Kasumi-1 (cell line): ENCODE measurements at places on chromosomes 12 and 14.

DNA sequence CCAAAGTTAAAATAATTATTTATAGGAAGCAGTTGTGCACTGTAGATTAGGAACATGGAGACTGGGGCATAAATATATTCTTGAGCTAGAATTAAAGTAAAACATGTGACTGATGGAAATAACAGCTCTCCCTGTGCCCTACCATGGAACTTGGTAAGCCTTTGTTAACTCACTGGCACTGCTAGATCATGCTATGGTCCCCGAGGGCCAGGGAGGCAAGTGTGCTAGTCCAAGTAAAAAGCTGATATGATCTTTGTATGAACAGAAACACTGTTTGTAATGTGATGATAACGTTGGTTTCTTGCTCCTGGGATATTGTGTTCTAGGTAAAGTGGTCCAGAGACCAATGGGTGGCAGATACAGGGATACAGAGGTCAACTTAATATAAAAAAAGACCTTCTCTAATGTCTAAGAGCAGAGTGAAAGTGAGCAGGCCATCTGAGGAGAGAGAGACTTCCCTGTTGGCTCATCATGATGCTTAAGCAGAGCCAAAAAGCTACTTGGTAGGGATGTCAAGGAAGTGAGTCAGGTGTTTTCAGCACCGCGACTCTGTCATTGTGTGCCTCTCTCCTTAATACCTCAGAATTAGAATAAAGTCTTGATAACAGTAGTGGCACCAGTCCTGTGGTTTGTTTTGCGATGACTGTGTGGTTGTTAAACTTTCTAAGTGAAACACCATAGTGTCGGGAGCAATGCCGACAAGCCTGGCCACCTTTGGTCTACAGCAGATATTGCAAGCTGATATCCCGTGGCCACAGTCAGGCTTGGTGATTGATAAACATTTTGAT is 27.6 kb downstream of the BICD1 start:
- no peak for DNase-seq

DNA sequence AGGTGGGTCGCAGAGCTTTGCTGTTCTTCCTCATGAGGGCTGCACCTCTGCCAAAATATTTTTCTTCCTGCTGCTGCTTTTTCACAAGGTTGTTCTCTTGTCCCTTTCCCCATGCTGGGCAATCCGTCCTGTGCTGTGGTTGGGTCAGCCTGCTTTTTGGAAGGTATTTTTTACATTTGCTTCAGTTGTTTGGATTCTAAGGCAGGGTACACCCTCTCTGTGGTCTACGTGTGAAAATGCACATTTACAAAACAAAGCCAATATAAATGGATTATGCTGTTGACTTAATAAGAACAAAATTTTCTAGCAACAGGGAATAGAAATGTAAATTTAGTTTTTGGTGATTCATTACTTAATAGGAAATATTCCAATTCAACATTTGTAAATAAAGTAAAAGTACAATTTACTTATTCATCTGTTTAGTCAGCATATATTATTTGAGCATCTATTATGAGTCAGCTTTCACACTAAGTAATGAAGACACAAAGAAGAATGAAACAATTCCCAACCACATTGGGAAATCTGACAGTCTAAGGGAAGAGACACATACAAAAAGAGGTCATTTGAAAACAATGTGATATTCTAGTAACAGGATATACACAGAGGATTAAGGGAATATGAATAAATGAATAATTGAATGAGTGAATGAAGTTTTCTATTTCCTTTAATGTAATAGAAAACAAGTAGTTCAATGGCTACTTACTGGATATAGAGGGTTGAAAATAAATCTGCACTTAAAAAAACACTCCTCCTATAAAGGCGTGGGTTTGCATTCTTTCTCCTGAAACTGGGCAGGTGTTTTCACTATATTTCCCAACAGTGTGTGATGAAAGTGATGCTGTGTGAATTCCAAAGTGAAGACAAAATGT is 94.6 kb upstream of the PRICKLE1 start:
- DNase-seq: no peak

DNA sequence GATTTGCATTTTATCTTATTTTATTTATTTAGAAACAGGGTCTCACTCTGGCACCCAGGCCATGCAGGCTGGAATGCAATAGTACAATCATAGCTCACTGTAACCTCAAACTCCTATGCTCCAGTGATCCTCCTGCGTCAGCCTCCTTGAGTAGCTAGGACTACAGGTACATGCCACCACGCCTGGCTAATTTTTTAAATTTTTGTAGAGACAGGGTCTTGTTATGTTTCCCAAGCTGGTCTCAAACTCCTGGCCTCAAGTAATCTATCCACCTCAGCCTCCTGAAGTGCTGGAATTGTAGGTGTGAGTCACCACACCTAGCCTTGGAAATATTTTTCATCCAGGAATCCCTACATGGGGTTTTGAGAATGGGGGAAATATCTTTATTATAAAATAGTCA is 84.6 kb downstream of the MAPKAPK5 start:
- DNase-seq: no peak

- no peak for DNase-seq
Observed at GRCh38 chr12:5395443-5396271, 36.3 kb upstream of the NTF3 start.

GRCh38 chr12:13472690-13473089 is 276.2 kb downstream of the EMP1 start:
- DNase-seq: no peak

DNA sequence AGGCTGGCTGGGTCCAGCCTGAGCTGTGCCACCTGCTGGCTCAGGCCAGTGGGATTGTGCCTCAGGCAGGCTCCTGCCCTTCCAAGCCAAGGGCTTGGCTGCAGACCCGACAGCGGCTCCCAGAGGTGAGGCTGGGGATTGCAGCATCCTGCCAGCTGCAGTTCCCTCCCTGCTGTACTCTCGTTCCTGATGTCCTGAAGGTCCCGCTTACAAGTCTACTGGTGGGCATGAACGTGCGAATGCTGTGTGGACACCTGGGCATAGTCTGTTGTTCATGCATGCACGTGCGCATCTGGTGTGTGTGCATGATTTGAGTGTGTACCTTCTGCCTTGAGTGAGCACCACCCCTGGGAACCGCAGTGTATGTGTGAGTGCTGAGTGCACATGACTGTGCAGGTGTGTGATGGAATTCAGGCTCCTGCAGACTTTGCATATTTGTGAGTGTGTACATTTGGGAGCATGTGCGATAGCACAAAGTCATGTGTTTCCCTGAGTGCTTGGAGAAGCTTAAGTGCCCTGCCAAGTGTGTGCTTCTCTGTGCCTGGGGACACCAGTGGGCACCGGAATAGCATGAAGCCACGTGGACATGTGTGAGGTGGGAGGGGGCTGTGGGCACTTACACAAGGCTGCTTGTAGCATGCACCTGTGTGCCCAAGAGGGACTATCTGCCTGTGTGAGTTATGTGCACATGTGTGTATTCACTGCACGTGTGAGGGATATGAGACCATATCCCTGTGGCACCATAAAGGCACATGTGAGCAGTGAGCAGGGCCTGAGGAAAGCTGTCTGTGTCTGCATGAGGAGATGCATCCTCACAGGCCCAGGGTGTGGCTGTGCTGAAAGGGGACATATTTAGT is 19.3 kb upstream of the KRT7 start:
- peak; percentile 74 for DNase-seq

DNA sequence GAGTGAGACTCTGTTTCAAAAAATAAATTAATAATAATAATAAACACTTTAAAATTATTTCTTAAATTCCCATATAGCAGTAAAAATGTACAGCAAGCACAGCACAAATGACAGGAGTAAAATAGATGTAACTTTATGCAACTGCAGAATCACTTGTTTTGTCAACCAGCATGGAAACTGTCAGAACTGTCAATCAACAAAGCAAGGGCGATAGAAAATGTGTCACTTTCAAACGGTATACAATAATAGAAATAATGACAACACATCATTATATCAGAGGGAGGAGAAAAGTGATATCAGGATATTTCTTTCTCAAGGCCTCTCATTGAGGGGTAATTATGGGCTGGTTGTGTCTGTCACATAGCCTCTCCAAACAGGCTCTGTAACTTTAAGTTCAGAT is 68.2 kb downstream of the KLHL28 start:
- DNase-seq: no peak

- no peak for DNase-seq
Observed at GRCh38 chr14:104224131-104224505, 85.7 kb downstream of the KIF26A start.

DNA sequence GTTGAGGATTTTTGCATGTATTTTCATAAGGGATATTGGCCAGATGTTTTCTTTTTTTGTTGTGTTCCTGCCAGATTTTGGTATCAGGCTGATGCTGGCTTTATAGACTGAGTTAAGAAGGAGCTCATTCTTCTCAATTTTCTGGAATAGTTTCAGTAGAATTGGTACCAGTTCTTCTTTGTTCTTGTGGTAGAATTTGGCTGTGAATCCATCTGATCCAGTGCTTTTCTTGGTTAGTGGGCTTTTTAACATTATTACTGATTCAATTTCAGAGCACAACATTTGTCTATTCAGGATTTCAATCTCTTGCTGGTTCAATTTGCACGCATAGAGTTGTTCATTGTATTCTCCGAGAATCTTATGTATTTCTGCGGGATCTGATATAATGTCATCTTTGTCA is 136.5 kb upstream of the FOXG1 start:
- no peak for DNase-seq

- no peak for DNase-seq
Observed at GRCh38 chr12:52201451-52201839, 9.6 kb upstream of the KRT80 start.

- DNase-seq: no peak
Observed at GRCh38 chr12:101745481-101745880, 6.2 kb upstream of the SYCP3 start.

GRCh38 chr12:55060470-55060869 is 40.7 kb downstream of the NEUROD4 start:
- DNase-seq: no peak

GRCh38 chr14:92203116-92203515 is 81.3 kb downstream of the CPSF2 start:
- DNase-seq: no peak

GRCh38 chr12:122891661-122892525 is 4.0 kb downstream of the VPS37B start:
- peak; percentile 64 for DNase-seq

GRCh38 chr14:88075269-88075981 is 70.5 kb downstream of the GPR65 start:
- DNase-seq: no peak

DNA sequence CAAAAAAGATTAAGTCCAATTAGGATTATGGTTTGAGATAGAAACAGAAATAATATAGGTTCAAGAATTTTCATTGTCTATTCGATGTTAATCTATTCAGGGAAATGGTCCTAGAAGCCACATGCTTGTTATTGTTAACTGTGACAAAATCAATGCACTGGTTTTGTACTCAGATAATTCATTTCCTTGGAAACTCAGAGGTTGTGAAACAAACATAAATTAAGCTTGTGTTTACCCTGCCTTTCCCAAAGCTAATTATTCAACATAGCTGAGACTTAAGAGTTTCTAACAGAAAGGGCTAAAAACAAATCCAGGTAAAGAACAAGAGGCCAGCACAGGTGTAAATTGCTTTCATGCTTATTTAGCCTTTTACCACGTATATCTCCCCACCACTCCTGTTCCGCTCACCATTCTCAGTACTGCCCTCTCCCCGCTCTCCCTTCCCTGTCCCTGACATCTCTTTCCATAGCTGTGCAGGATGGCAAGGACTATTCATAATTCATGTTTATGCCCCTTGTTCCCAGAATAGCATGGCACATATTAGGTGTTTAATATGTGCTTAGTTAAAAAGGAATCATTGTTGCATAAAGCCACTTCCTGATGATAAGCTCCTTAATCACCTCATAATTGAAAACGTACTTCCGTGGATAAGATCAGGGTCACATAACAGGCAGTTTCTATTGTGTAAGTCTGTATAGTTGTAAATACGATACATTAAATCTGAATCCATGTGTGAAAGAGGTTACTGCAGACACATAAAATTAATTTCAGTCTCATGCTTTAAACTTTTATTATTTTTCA is 131.8 kb upstream of the USP15 start:
- DNase-seq: no peak

DNA sequence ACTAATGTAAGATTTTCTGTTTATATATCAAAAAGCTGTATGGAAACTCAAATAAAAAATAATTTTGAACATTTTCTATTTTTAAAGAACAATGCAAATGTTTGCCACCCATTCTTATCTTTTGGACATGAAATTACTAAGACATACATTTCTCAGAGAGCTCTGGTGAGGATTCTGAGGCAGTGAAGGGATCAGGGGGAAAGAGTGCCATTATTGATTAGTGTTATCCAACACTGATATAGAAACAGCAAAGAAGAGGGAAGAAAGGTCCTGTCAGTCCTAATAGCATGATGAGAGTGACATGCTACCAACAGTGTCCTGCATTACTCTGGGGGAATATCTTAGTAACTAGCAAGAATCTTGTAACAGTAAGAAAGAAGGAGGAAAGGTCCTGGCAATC is 282.2 kb downstream of the RPL10L start:
- no peak for DNase-seq
